ENCODE measurements at places on chromosomes 4 and X.
A peak's percentile ranks its signal among the peaks of the same experiment; 100 is the strongest.

GRCh38 chr4:120446051-120446567 lies 379.5 kb upstream of the MAD2L1 start:
- DNase-seq = no peak

GRCh38 chr4:105194328-105195231 lies 47.9 kb downstream of the TET2 start:
- no peak for DNase-seq

DNA sequence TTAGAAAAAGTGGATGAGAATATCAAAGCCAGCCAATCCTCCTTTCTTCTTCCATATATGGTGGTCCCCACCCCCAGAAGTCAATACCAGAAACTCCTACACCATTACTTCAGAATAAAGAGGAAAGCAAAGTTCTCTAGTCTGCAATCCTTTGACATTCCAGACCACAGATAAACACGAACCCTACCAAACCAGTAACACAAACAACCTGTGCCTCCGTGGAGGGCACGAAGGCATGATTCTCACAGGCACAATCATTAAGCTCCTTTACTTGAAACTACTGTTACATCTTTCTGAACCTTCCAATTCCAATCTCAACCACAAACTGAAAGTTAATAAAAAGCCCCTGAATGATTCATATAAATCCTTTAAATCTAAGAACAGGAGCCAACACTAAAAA lies 16.3 kb downstream of the MAML3 start:
- DNase-seq = peak; percentile 24

- DNase-seq = peak; percentile 72
Observed at GRCh38 chrX:100447655-100448397, 37.8 kb upstream of the PCDH19 start.

GRCh38 chr4:2828758-2829181 lies 14.9 kb upstream of the ADD1 start:
- DNase-seq = no peak

DNA sequence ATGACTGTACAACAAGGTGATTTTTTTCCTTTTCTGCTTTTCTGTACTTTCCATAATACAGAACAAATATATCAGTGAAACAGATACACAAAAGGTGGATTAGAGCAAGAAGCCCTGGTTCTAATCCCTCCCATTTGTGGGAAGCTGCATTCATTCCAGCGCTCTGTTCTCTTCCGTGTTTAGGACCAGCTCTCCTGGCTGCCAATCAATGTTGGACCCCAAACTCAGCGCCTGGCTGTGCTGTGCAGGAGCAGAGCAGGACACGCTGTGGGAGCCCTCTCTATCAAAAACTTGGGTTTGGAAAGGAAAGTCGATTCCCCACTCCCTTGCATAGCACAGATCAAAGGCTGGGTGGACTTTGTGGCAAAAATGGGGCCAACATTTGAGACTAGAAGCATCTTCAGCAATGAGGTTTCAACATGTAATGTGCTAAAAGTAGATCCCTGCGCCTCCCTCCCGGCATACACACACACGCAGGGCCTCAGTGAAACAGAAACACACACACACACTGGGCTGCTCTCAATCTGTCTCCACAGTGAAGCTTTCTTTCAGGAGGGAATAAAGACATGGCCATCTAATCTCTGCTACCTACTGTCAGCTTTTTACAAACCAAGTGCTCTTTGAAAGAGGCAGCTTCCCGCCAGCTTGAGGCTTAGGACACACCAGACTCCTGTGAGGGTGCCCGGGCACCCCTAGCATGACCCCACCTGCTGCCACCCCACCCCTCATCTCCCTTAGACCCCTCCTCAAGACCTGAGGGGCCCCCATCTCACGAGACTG lies 12.2 kb downstream of the WDR1 start:
- DNase-seq = no peak

DNA sequence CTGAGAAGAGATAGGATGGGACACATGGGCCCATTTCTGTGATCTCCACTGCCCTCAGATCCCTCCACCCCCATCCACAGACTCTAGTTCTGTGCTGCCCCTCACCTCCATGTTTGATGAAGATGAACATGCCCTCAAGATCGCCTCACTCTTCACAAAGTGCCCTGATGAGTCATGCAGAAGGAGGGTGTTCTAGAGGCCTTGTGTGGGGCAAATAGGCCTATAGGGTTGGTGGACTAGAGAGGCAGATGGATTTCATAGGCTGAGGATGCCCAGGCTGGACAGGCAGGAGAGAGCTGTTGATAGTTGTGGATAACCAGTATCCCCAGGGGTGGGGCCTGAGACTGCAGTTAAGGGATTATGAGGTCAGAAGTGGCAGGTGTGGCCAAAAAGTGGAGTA lies at the start of gene CXorf65:
Gene CXorf65 (minus strand): TSS at position 314 of the 400 bp plus-strand sequence. CDS start 184 bp downstream, at position 130.
- no peak for DNase-seq

DNA sequence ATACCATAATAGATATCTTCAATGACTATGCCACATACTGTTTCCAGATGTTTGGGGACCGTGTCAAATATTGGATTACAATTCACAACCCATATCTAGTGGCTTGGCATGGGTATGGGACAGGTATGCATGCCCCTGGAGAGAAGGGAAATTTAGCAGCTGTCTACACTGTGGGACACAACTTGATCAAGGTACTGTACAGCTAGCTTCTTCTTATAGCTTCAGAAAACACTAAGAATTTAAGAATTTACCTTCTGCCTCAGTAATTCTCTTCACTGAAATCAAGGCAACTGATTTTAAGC lies 805 bp downstream of the KLB start:
- DNase-seq = no peak

- DNase-seq = no peak
Observed at GRCh38 chr4:124810827-124811226, 98.3 kb upstream of the ANKRD50 start.

GRCh38 chr4:33088713-33089112 lies 2368.5 kb downstream of the PCDH7 start:
- no peak for DNase-seq

- no peak for DNase-seq
Observed at GRCh38 chrX:111467896-111468295, 43.5 kb upstream of the SERTM2 start.

DNA sequence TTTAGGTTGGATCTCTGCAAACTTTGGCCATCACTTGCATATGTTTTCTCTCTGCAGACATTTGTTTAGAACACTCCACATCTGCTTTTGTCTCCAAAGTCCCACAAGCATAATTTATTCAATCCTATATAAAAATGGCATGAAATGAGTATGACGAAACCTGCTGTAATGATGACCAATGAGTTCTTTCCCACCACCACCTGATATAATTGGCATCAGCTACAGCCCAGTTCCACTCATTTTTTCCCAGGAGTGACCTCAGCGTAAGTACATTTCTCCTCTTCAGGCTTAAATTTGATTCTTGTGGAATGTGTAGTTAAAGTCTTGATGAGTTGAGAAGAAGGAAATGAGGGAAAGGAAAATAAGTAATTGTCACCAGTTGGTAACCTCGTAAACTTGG lies 205.1 kb downstream of the AWAT2 start:
- no peak for DNase-seq

DNA sequence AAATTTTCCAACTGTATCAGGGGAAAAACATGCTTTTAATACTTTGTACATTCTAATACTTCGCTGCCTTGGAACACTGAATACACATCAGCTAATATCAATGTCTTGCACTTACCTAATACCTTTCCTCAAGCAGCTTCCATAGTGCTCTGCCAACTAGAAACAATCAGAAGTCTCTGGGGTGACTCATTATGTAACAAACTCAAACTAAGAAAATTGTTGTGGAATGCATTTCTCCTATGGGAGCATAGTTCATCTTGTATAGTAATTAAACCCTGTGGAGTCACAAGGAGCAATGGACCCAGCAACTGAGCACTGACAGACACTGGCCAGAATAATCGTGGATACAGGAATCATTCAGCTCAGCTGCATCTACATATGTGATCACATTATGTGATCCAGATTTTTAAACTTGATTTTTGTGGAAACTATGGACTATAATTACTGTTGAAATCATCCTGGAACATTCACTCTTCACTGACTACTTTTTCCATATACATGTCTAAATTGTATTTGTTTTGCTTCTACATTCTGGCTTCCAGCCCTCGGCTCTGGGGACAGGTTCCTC lies 496.9 kb downstream of the TMA16 start:
- no peak for DNase-seq

- no peak for DNase-seq
Observed at GRCh38 chr4:65789805-65790204, 119.5 kb upstream of the EPHA5 start.

- DNase-seq = no peak
Observed at GRCh38 chr4:90960840-90961239, 833.6 kb downstream of the CCSER1 start.

DNA sequence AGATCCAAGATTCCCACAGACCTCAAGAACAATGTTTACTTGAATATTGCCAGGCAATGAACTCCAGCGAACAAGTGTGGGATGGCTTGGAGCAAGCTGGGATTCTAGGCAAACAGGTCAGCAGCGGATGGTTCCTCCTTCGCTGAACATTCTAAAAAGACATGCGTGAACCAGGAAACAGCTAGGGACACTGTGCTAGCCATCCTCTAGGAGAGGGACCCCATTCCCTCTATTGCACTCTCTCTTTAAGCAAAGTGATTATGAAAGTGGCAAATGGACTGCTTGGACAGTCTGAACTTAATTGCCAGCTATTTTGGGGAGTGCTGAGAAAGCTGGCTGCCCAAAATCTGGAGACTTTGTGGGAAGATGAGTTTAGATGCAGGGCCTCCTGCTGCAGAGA lies 29.9 kb upstream of the TEC start:
- DNase-seq = no peak

DNA sequence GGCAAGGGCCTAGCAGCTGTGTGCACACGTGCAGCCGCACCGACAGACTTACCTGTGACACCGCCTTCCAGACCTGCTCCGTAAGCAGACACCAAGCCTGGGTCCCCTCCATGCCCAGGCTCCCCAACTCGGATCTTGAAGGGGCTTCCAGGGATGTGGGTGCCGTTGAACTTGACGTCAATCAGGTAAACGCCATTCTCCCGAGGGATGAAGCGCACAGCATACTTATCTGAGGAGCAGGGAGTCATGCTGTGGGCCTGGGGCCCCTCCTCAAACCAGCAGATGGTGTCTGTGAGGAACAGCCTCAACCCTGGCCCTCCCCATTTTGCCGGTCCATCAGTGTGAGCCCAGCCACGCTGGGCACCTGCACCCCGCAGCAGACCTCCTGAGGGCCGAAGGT lies 24.5 kb downstream of the FLNA start:
- no peak for DNase-seq

DNA sequence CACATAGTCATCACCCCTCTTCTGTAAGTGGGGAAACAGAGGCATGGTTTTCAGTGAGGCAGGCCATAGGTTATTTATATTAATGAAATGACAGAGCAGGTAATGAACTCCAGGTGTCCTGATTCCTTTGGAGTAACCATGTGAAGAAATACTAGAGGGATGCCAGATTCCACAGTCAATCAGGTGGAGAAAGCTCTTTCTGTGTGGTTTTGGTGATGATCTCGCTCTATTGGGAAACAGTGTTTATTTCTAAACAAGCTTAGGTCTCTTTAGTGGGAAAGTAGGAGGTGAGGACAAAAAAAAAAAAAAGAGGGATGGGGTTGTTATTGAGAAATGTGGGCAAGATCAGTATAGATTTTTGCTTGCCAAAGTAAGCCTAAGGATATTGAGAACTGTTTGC lies 12.2 kb downstream of the DOCK11 start:
- no peak for DNase-seq

- no peak for DNase-seq
Observed at GRCh38 chr4:104385713-104386112, 109.0 kb downstream of the CXXC4 start.

DNA sequence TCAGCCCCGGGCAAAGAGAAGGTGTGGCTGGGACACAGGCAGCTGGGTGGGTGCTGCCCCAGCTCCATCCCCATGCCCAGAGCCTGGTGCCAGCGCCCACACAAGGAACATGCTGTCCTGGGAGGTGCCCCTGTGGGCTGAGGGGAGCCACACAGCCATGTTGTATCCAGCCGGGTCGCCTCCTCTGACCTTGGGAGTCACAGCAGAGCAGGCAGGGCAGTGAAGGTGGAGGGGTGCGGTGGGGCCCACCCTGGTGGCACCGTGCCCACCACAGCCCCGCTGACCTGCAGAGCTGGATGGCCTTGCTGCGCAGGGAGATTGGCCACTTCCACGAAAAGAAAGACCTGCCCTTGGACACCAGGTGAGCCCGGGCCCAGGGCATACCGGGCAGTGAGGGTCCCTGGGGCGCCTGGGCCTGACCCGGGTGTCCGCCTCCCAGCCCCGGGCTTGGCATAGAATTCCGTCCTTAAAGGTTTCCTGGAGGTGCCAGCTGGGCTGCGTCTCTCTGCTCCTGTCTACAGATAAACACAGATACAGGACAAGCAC lies 18.7 kb upstream of the ADD1 start:
- no peak for DNase-seq

DNA sequence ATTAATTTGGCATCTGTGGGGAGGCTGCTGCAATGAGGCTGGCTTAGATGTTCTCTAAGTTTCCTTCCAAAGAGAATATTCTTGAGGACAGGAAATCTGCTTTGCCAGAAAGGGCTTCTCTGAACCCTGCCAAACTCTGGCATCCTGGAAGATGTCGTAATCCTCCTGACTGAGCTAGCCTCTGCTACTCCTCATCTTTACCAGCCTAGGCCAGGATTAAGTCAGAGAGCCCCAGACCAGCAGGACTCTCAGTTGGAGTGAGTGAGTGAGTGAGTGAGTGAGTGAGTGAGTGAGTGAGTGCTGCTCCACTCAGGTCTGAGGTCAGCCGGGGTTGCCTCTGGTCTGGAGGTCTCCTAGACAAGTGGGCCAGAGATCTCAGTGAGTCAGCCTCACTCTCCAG lies 104.9 kb upstream of the SOD3 start:
- DNase-seq = no peak

- peak; percentile 36 for DNase-seq
Observed at GRCh38 chrX:138191998-138192397, 519.5 kb downstream of the FGF13 start.

DNA sequence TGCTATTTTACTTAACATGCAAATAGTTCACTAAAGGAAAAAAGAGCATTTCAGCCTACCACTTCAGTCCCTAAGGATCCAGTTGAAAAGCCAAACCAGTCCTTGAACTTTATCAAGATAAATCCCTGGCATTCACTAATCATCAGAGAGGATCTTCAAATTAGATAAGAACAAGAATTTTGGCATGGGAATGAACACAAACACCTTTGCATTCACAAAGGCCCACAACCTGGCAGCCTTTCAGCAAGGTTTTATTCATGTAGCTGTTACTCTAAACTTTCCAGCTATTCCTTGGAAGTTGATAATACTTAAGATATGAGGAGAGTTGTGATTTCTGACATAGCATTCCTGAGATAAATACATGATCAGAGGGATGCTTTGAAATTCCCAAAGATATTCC lies 193.4 kb downstream of the LRBA start:
- no peak for DNase-seq

- no peak for DNase-seq
Observed at GRCh38 chrX:2898846-2899512, 30.2 kb downstream of the ARSD start.

DNA sequence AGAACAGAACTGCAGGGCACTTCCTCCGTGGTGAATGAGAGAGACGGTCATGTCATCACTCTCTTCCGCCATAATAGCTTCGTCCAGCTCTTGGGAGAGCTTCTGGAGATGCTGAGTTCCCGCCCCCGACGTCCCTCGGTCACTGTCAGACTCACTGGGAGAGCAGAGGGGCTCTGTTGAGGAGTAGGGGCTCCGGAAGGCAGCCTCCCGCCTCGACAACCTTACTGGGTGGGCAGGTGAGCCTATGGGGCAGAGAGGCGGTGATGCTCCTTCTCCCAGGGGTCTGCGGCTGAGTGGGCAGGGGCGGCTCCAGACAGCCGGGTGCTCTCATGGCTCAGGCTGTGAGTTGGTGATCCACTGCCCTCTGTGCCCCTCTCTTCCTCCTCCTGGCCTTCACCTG lies 25.8 kb upstream of the ARHGEF38 start:
- no peak for DNase-seq

Measured in iPS-NIHi11 (cell line).